CD4-positive, alpha-beta memory T cell (primary cell): ENCODE measurements at places on chromosomes 1 and 21. TPM values are rescaled to one million over a fixed set of nuclear protein-coding genes. Genes with fewer than 3 reads are reported as not detected.

GRCh38 chr21:21034036-21034435, 35.8 kb downstream of the NCAM2 start:
- no peak for DNase-seq

DNA sequence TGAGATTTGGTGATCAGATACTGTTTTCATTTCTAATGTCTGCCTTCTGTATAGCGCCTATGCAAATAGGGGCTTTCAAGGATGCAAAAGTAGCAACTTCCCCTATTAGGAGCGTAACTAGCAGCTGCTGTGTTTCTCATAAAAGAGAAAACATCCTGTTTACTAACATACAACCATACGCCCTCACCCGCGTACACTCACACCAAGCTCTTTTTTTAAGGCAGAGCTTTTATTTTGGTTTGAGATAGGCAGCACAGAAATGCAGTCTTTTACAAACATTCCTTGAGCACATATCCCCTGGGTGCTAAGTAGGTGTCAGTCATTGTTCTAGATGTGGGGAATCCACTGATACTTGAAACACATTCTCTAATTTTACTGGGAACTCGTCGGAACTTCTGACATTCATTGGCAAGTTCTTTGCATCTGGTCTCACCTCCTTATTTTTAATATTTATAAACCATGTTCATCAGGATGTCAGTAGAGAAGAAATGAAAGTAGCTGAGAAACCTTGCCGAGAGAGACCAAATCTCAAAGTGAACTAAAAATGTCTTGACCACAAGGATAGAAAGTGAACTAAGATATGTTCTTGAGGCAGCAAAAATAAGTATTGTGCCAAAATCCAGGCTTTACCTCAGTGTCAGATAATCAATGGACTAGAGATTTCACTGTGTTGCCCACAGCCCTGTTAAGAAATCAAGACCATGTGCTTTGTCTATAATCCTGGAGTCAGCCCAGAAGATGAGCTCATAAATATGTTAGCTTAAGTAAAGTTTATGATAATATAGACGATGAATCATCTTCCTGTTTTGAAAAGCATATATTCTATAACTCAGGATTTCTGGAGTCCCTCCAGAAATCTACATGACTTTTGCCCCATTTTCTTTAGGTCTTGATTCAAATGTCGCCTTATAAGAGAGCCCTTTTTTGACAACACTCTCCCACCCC, 350.9 kb downstream of the ST6GALNAC3 start:
- no peak for DNase-seq

DNA sequence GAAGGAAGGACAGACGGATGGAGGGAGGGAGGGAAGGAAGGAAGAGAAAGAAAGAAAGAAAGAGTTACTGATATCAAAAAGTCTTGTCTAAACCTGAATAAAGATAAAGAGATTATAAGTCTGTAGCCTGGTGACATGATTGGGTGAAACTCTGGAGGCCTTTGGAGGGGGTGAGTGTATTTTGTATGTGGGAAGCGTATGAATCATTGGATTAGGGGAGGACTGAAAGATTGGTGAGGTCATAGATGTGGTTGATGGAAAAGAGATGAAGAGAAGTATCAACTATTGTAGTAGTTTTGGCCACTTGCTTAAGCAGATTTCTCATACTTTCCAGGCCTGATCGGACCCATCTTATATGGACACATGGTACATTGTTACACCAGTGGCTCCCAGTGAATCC, 11.5 kb upstream of the KCNJ6 start:
- DNase-seq: no peak

DNA sequence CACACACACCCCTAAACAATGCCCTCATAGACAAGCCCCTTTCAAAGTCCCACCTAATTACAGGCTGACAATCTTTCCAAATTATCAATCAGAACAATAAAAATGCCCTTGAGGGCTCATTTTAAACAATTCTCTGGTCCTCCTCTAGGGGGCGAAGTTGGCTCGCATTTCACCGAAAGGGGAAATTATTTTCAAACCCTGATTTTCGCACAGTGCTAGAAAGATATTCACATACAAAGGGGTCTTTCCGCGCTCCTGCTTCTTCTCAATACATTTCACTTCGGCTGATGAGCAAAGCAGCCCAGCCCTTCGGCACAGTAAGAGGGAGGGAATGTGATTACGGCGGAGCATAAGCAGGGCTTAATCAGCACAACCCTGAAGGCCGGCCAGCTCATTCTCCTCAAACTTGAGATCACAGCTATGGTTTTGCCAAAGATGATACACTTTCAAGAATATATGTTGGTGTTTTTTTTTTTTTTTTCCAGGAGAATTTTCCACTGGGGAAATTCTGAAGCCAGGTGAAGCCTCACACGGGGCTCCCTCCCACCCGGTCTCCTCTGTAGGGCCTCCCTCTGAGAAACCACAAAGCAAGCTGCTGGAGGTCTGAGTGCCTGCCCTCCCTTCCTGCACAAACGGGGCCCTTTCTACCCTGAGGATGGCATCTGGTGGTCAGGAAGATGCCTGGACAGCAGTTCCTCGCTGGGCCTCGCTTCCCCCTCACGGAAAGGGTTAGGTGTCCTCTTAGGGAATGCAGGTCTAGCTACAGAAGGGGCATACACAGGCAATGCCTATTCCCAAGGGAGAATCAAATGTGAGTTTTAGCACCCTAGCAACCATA, 66.9 kb downstream of the GNG12 start:
- DNase-seq: peak; percentile 22

DNA sequence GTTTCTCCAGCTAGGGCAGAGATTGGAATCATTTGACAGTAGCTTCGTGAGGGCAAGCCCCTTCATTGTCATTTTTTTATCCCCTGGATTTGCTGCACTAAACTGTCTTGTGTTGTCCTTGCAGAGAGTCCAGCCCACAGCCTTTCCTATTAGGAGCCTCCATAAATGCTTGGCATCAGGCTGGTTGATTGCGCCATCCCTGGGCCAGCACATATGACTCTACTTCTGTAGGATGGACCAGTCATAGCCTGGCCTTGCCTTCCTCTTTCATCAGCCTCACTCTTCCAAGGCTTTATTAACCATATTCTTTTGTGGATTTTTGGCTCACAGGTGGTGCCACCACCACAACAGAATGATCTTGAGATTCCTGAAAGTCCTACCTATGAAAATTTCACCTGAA, 31.4 kb downstream of the LY9 start:
- no peak for DNase-seq

- DNase-seq: no peak
Measured at GRCh38 chr1:17609529-17609928, 70.0 kb downstream of the ARHGEF10L start.

KLHL21 gene
- total RNA-seq: 80.6 TPM

TSPEAR gene
- not detected for total RNA-seq

MEX3A gene
- not detected for total RNA-seq

UBR4 gene
- 154 TPM for total RNA-seq

SDHB gene
- total RNA-seq: 57.0 TPM

PATJ gene
- total RNA-seq: 49.0 TPM

OR2M5 gene
- total RNA-seq: not detected

CFHR1 gene
- total RNA-seq: not detected

SH3GLB1 gene
- total RNA-seq: 55.4 TPM
